ENCODE measurements at places on chromosomes 16 and 17. TPM values are rescaled to one million over a fixed set of nuclear protein-coding genes. Genes with fewer than 3 reads are reported as not detected.

Gene HSPB9
- total RNA-seq = not detected

DNA sequence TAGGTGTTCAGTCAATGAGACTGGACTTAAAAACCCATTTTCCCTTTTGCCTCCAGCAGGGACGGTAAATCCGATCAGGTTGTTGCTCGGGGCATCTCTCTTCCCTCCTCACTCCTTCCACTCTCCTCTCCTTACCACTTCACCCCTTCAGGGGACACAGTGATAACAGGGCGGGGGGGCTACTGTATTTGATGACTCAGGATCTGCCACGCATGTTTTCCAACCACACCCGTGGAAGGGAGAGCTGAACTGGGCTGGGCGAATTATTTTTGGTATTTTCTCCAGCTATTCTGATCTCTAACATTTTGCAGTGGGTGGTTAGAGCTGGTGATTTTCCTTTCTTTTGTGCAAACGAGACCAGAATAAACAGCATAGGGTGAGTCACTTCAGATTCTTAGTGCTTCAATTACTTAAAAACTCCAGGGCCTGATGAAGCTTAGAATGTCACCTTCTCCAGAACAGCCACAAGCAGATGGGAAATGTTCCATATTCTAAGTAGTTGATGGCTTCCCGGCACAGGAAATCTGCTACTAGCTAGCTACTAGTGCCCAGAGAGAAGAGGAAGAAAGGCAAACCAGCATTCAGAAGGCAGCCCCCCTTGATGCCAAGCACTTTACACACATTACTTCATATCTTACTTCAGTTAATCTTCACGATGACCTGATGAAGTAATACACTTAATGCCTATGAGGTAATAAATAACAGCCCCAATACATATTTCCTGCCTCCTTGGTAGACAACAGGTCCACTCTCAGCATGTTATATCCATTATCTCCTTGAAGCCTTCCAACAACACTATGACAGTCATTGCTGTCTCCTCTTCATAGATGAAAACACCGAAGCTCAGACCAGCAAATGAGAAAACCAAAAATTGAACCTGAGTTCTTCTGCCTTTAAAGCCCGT lies 74.1 kb downstream of the ASIC2 start:
- no peak for DNase-seq

DNA sequence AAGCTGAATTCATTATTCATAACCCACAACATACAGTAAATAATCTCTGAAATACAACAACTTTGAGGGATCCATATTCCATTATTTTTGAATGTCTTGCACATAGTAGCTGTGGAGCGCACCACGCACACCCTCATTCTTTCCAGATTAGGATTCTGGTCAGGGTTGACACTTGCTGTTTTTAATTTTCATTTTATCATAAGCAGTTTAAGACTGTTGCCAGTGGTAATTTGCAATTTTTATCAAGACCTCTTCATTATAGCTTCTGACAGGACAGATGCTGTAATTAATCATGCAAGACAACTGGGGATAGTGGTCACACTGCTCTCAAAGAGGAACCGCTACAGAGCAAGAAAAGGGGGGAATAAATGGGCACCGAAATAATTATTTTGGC lies 109.7 kb downstream of the TOX3 start:
- no peak for DNase-seq

Gene FOXL1
- total RNA-seq = 8.1 TPM

- DNase-seq = peak; percentile 43
These were observed 4.6 kb upstream of the ICAM2 start for GRCh38 chr17:64024781-64025731.

Gene MARVELD3
- total RNA-seq = 14.6 TPM

Gene AGRP
- not detected for total RNA-seq

- DNase-seq = no peak
These were observed 124.9 kb downstream of the SOCS1 start for GRCh38 chr16:11130978-11131665.

DNA sequence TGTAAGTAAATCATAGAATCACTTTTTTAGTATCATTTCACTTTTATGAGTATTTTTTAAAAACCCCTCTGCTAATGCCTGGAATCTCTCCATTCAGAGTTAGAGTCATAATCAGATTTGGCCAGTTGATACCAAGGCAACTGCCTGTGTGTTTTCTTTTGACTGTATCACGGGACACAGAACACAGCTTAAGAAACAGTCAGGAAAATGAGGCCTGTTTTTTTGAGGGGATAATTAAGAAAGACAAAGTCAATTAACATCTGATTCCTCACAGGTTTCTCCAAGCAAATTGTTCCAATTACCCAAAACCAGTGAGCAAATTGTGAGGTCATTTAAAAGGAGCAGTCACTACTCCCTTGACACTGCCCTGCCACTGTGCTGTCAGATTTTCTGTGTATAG lies 944.5 kb upstream of the SOX9 start:
- DNase-seq = no peak

- peak; percentile 88 for DNase-seq
These were observed 31.7 kb downstream of the TOM1L2 start for GRCh38 chr17:17940441-17940911.

Gene FNDC8
- total RNA-seq = not detected

GRCh38 chr16:81940781-81941560 lies 70.3 kb downstream of the SDR42E1 start:
- peak; percentile 63 for DNase-seq

- DNase-seq = no peak
These were observed 21.9 kb downstream of the PLEKHG4 start for GRCh38 chr16:67301080-67301782.

- DNase-seq = no peak
These were observed 55.8 kb downstream of the ACTG1 start for GRCh38 chr17:81456798-81457197.

- DNase-seq = no peak
These were observed 18.3 kb downstream of the TEKT3 start for GRCh38 chr17:15323131-15323530.

GRCh38 chr17:9844153-9844552 lies 18.4 kb downstream of the GLP2R start:
- no peak for DNase-seq

DNA sequence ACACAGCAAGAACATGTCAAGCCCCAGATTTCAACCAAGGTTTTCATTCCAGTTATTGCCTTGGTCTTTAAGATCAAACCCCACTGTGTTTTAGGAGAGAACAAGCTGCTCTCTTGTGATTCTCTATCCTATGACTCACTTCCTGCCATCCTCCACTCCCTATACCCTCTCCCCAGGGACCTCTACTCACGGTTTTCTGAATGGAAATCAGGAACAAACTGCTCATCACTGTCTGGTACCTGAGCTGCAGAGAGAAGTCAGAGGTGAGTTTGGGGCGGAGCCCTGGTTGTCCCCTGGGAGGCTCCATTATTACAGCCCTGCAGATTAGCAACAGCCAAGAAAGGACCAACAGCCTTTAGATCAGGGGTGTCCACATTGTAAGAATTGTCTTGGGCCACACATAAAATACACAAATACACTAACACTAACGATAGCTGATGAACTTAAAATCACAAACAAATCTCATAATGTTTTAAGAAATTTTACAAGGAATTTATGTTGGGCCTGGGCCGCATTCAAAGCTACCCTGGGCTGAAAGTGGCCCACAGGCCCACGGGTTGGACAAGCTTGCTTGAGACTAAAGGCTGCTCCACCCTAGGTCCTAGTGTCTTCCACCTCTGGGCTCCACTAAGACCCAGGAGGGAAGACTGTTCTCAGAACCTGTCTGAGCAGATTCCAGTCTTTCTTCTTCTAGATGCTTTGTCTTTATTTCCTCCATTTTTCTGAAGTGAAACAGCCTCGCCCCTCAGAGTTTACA lies 9.7 kb downstream of the ETV4 start:
- peak; percentile 43 for DNase-seq

Gene TMC8
- 4.6 TPM for total RNA-seq

- DNase-seq = no peak
These were observed 35.1 kb downstream of the SLC6A2 start for GRCh38 chr16:55690841-55691240.

- DNase-seq = no peak
These were observed 182.8 kb downstream of the FTO start for GRCh38 chr16:53886482-53887378.

GRCh38 chr17:72952641-72953315 lies 139.7 kb downstream of the SLC39A11 start:
- no peak for DNase-seq

Gene GPRC5B
- total RNA-seq = 12.4 TPM

GRCh38 chr16:19073344-19073743 lies 5.9 kb downstream of the COQ7 start:
- DNase-seq = no peak

DNA sequence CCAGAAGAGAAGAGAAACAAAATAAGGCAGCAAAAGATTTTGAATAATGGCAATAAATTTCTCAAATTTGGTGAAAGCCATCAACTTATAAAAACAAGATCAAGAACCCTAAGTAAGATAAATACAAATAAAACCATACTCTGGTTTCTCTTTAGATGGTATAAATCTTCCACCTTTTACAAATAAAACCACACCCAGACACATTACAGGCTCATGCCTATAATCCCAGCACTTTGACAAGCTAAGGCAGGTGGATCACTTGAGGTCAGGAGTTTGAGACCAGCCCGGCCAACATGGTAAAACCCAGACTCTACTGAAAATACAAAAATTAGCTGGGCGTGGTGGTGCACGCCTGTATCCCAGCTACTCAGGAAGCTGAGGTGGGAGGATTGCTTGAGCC lies 43.8 kb downstream of the TTLL6 start:
- DNase-seq = no peak

GRCh38 chr17:12227547-12227946 lies 206.9 kb downstream of the MAP2K4 start:
- no peak for DNase-seq

DNA sequence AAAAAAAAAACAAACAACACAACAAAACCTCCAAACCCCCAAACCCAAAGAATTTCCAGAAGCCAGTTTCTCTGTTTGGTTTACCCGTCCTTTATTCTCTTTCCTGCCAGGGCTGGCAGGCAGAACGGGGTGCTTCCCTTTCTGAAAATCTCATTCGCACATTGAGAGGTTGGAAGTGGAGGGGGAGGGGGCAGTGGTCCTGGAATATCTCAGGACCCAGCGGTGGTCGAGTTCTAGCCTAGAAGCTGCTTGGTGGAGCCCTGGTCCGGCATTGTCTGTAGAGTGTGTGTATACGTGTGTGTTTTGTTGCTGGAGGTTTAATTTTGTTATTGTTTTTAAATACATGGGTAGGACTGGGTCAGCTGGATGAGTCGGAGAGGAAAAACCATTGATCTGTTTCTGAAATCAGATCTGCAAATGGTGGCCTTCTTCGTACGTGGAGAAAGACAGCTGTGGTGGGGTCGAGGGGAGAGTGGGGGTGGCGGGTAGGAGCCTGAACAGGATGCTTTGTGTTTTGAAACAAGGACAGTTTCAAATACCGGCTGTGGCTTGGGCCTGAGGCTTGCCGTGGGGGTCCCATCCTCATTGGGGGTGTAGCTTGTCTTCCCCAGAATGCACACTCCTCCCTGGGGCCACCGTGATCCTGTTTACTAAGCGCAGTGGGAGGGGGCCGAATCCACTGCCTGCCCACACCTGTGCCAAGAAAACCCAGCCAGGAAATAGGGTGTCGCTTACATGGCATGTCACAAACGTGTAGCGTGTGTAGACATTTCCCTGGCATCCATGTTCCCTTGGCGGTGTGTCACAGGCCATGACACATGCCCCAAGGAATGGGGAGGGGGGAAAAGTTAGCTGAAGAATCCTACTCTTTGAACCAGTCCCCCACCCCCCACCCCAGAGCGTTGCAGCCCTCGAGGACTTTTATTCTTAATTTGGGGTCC lies 1.6 kb downstream of the CMIP start:
- DNase-seq = peak; percentile 83

GRCh38 chr16:23182206-23182678 lies 303 bp upstream of the SCNN1G start:
- peak; percentile 88 for DNase-seq

GRCh38 chr16:27485126-27485525 lies 64.6 kb downstream of the GTF3C1 start:
- DNase-seq = no peak

- no peak for DNase-seq
These were observed 139.5 kb downstream of the MSI2 start for GRCh38 chr17:57395721-57396321.

GRCh38 chr16:79329166-79329521 lies 271.4 kb downstream of the MAF start:
- DNase-seq = no peak

GRCh38 chr17:56624912-56625311 lies 31.4 kb downstream of the NOG start:
- no peak for DNase-seq

Gene TNFSF13
- 3.6 TPM for total RNA-seq

GRCh38 chr17:67238991-67239390 lies 6.0 kb downstream of the HELZ start:
- no peak for DNase-seq

DNA sequence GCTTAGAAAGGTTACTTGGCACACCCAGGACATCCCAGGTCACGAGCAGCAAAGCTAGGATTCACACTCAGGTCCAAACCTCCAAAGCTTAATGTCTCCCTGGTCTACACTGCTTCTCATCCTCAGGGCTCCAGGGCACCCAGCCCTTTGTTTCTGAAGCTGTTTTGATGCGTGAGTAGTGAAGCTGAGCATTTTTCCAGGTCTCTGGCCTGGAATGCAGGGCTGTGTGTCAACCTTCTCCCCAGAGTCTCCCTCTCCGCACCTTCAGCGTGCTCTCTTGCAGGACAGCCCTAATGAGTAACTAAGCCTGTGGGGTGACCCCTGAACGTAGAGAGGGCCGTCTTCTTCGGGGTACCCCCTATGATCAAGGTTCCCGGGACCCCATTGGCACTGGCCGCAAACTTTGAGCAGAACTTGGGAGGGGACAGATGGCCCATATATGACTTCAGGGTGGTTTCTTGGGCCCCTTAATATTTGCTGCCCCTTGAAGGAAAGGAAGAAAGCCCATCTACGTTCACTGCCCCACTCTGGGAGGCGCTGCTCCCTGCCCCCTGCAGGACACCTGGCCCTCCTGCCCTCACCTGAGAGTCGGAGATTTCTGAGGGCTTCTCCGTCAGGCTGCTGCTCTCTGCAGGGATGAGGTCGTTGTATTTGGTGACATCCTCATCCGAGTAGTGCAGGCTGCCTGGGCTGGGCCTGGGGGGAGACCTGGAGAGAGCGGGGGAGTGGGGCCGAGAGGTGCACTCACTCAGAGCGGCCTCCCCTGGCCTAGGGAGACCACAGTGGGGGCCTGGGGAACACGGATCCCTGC lies 36.4 kb upstream of the CDC42EP4 start:
- DNase-seq = no peak

DNA sequence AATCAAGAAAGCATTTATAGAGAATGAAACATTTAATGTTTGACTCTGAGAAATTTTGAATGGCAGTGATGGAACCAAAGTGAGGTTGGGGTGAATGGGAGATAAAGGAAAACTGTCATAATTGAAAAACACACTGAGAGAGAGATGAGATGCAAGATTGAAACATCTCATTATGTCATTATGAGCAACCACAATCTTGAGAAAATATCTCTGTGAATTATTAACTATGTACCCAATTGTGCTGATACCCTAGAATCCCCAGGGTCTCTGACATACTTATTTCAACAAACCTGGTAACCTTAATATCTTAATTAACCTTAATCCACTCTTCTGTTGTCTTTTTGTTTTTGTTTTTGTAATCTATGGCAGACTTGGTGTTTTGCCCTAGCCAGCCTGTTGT lies 143.5 kb upstream of the HLF start:
- no peak for DNase-seq

GRCh38 chr17:19513897-19514488 lies 19.7 kb upstream of the SLC47A1 start:
- peak; percentile 84 for DNase-seq

Gene RNF227
- total RNA-seq = 0.52 TPM

- no peak for DNase-seq
These were observed 559.5 kb upstream of the CDH11 start for GRCh38 chr16:65681406-65681805.

Gene GALR2
- total RNA-seq = 0.69 TPM

GRCh38 chr16:78522327-78522726 lies 422.9 kb downstream of the WWOX start:
- no peak for DNase-seq
